ENCODE measurements at places on chromosomes 4 and X.
A peak's percentile ranks its signal among the peaks of the same experiment; 100 is the strongest.

GRCh38 chrX:15233416-15234015, 36.4 kb downstream of the ASB9 start:
- DNase-seq, result no peak

GRCh38 chr4:36320117-36320896, 38.9 kb downstream of the DTHD1 start:
- DNase-seq, result no peak

DNA sequence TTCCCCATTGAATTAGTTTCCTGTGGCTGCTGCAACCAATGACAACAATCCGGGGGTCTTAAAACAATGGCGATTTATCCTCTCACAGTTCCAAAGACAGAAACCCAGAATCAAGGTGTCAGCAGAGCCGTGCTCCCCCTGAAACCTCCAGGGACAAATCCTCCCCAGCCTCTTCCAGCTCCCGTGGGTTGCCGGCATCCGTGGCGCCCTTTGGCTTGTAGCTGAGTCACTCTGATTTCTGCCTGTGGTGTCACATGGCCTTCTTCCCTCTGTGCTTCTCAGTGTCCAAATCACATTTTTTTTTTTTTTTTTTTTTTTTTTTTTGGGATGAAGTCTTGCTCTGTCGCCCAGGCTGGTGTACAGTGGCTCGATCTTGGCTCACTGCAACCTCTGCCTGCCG, 64.5 kb upstream of the STX18 start:
- DNase-seq, result no peak

- no peak for DNase-seq
Measured at GRCh38 chrX:1807301-1807731, 192.5 kb downstream of the ASMT start.

- DNase-seq, result no peak
Measured at GRCh38 chr4:170014359-170015011, 11.7 kb downstream of the MFAP3L start.

GRCh38 chrX:39470588-39471407, 627.0 kb downstream of the BCOR start:
- DNase-seq, result no peak

GRCh38 chr4:47349326-47349725, 114.2 kb downstream of the COMMD8 start:
- DNase-seq, result no peak

GRCh38 chr4:38105475-38106220, 145.4 kb downstream of the PTTG2 start:
- DNase-seq, result no peak

DNA sequence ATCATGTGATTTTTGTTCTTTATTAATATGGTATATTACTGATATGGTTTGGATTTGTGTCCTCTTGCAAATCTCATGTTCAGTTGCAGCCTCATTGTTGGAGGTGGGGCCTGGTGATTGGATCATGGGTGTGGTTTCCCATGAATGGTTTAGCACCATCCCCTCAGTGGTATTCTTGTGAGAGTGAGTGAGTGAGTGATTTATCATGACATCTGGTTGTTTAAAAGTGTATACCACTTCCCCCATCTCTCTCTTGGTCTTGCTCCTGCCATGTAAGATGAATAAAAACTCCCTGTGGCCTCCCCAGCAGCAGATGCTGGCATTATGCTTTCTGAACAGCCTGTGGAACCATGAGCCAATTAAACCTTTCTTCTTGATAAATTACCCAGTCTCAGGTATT, 111.5 kb downstream of the TAB3 start:
- DNase-seq, result peak; percentile 6

- DNase-seq, result no peak
Measured at GRCh38 chrX:108875548-108875947, 139.2 kb upstream of the IRS4 start.

GRCh38 chr4:35358001-35358584, 886.2 kb downstream of the ARAP2 start:
- no peak for DNase-seq

DNA sequence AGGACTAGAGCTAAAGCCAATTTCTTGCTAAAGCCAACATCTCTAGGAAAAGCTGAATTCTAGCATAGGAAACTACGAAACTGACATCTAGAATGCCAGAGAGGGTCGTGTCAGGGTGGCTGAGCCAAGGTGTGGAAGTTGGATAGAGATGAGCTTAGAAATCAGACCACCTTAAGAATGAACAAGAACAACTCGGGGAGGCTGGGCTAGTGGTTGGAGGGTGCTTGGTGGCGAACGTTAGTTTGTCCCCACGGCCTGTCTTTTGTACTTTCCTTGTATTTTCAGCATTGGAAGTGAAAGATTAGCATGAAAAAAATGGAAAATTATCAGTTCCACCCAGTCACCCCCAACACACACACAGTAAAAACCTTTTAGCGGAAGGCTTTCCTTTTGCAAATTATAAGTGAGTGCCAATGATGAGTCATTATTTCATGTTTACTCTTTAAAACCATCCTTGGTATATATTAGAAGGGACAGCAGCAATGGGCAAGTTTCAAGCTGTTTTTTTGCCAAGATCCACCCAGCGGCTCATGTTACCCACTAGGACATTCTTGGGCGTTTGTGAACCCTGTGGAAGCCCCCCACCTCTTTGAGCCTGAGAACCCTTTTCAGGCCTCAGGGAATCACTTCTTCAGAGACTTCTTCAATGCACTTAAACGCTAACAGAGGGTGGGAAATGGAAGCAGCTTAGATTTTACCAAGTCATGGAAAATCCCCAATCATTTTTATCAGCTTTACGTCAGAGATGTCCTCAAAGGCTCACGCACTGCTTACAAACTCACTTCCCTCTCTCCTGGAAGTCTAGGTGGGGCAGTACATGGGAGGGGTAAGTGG, 4.9 kb upstream of the PPEF1 start:
- no peak for DNase-seq

DNA sequence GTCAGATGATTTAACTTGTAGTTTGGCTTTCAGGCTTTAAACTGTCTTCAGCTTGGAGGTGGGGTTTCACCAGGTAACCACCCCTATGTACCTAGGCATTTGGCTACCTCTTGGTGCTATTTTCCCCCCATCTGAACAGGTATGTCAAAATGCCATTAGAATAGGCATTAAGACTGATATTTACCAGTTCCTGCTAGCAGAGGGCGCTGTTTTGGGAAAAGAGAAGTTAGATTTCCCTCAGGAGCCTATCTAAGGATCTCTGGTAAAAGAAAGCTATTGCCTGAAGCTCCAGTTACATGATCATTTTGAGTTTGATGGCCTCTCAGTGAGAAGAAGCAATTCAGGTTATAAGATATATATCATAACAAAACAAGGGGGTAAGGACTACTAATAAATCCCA, 879.1 kb downstream of the SH3BGRL start:
- no peak for DNase-seq

- DNase-seq, result no peak
Measured at GRCh38 chr4:16603178-16603577, 295.3 kb downstream of the LDB2 start.

DNA sequence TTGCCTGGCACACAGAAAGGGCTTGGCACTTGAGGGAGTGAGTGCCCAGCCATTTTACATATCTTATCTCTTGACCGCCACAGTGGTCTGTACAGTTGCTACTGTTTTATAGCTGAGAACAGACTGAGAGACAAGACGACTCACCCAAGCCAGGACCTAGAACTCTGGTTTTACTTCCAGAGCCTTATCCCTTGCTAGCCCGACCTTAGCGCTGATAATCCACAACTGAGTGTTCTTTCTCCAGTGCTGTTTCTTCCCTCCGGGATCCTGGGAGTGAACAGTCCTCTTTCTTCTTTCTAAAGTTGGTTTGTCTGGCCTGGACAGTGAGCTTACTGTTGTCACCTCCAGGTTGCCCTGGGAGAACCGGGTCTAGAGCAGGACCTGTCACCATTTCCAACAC, 52.5 kb upstream of the TADA2B start:
- DNase-seq, result no peak

DNA sequence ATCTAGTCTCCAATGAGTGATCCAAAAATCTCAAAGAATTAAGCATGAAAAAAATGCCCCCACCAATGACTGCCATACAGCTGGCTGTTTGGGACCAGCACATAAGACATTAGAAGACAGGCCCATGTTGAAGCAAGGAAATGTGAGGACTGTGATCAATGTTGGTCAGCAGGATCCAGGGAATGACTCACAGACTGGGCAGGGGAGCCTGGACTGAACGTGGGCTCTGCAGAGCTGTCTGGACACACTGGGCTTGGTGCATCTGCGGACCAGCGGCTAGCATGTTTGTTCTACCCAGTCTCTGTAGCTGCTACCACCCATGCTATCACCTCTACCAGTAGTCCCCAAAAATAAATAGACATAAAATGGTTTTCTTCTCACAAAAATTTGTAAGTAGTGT, 108.6 kb downstream of the PALLD start:
- no peak for DNase-seq

- DNase-seq, result no peak
Measured at GRCh38 chrX:104668550-104668949, 102.6 kb downstream of the IL1RAPL2 start.

- no peak for DNase-seq
Measured at GRCh38 chr4:88315460-88316017, 31.2 kb upstream of the PPM1K start.

DNA sequence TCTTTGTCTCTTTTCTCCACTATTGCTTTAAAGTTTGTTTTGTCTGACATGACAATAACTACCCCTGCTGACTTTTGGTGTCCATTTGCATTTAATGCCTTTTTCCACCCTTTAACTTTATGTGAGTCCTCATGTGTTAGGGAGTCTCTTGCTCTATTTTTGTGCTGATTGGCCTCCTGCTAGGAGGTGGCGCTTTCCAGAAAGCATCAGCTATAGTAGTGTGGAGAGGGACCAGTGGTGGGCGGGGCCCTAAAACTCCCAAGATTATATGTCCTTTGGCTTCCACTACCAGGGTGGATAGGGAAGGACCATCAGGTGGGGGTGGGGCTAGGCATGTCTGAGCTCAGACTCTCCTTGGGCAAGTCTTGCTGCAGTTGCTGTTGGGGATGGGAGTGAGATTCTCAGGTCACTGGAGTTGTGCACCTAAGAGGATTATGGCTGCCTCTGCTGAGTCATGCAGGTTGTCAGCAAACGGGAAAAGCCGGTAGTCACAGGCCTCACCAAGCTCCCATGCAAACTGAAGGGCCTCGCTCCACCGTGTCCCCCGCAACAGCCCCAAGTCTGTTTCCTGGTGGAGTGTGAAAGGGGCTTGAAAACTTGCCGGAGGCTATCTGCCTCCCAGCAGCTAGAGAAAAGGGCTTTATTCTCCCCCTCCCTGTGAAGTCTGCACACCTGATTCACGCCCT, 156.3 kb downstream of the CPEB2 start:
- no peak for DNase-seq

DNA sequence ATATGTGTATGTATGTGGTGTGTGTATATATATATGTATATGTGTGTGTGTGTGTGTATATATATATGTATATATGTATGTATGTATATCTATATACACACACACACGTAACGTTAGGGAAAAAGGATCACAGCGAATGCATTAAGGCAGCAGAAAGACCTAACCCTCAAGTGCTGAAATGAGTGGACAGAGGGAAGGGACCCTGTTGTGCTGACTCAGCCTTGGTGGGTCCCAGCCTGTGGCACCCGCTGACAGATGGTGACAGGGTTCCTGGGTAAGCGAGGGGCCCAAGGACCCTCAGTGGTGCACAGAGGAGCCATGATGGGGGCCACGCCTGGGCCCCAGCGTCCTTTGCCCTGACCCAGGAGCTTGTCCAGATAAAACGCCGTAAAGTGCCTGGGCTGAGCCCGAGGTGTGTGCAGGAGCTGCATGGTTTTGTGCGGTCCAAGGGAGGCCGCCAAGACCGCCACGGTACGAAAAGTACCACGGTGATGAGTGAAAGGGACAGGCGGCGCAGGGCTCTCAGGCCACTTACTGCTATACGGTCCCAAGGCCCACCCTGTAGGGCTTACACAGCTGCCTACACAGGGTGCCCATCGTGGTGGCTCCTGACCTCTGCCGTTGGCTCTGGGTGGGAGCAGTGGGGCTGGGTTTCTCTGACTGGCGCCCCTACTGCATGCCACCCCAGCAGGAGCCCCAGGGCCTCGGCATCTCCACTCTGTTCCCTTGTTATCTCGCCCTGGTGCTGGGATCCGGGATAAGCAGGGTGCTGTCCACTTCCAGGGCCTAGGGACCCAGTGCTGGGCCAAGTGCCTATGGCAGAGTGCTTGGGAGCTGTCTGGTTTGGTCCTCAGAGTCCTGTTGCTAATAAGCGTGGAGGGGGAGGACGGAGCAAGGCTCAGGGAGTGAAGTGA, 10.0 kb downstream of the SH3BP2 start:
- DNase-seq, result no peak

DNA sequence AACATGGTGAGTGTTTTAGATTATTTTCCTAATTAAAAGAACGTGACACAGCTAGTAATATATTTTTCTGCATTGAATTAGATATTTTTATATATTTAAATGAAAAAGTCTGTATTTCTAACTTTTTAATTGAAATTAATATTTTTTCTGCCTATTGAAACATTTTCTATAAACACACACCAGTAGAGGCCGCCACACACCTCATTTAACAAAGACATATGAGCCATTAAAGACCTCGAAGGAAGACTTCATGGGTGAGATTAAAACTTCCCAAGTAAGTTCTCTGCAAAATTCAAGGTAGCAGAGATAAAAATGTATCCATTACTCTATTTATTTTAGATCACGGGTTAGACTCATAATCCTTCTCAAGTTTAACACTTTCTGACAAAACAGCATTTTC, 8.3 kb downstream of the SLITRK2 start:
- DNase-seq, result peak; percentile 12

GRCh38 chr4:38243388-38244053, 283.3 kb downstream of the PTTG2 start:
- DNase-seq, result no peak

GRCh38 chr4:43607827-43608461, 715.4 kb downstream of the GRXCR1 start:
- DNase-seq, result no peak

GRCh38 chr4:182400790-182401189, 157.6 kb downstream of the TENM3 start:
- no peak for DNase-seq

DNA sequence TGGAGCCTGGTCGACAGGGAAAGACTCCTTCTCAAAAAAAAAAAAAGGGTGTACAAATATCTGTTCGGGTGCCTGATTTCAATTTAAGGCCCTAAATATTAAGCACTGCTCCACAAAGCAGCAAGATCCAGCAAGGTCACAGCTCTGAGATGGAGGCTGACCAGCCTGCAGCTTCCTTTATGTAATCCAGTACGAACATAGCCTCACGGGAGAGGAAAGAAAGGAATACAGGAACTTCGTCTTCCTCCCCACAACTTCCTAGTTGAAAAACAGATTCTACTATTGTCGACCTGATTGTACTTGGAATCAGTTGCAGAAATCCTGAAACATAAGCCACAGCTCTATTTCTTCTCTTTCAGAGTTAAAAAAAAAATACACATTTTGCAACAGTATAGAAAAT, 53.5 kb upstream of the TBC1D9 start:
- DNase-seq, result no peak

- DNase-seq, result no peak
Measured at GRCh38 chr4:94504545-94504944, 52.8 kb downstream of the PDLIM5 start.
